Myocyte (in vitro differentiated cells): ENCODE measurements at places on chromosomes 5 and 9.

DNA sequence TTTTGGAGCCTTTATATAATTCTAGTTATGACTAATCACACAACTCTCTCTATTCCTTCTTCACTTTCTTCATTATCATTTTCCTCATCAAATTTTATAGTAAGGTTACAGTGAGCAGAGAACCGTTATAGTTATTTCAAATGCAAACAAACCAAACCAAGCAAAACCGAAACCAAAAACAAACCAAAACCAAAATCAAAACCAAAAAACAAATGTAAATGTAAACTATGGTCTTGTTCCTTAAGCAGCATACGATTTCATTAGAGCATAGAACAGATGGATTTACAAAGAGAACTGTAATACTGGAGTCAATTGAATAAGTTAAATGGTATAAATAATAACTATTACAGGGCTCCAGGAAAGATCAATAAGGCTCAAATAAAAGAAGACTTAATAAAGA lies 447.1 kb downstream of the LRRC70 start:
- DNase-seq: no peak

GRCh38 chr9:101026824-101027223 lies 1.7 kb upstream of the PLPPR1 start:
- DNase-seq: no peak

- peak; percentile 95 for DNase-seq
Measured at GRCh38 chr5:132259069-132259851, 1.8 kb downstream of the PDLIM4 start.

DNA sequence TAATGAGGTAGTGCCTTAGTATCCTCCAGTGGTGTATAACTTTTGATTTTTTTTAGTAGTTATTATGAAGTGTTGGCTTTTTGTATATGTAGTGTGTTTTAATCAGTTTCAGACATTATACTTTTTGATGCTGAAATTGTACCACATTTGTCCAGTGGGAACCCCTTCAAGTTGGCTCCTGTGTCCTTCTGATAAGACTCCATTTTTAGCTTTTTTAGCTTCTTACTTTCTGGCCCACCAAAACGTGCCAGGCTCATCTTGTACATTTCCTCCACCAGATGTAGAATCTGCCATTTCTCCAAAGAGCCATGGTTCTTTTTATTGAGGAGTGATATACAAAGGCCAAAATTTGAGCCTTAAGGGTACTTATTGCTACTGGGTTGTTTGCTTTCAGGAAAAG lies 84.4 kb downstream of the PBX3 start:
- no peak for DNase-seq

DNA sequence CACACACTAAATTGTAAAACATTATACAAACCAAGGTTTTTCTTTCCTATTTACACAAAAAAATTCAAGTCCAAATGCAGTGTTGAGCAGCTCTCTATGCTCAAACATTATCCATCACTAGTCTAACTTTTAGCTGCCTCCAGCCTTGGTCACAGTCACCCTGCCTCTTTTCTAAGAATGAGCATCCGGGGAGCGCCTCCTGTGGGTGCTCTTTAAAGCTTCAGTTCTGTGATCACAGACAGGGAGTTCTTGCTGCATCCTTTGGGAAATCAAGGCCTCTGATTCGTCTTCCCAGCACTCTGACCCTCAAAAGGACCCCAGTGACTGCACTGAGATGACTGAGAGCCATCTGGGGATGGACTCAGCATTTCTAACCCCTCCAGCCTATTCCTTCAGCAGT lies 289.6 kb downstream of the SEC61B start:
- DNase-seq: peak; percentile 15

GRCh38 chr5:87185838-87186237 lies 81.8 kb upstream of the RASA1 start:
- DNase-seq: no peak

DNA sequence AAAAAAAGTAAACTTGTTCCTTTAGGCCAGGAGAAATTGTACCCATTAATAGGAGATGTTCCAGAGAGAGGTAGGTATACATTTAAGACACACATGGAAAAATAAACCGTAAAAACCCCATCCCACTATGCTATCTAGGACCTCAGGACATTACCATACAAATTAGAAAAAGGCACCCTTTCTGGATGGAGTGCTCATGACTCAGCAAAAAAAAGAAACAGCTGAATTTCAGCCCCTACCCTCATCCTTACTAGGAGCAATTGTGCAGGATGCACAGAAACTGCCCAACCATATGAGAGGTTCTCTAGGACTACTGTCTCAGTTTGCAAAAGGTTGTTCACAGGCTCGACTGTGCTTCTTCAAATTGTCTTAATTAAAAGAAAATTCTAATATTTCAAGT lies 368.2 kb downstream of the HINT1 start:
- peak; percentile 1 for DNase-seq
